ENCODE measurements at places on chromosomes 13 and 19.
A peak's percentile ranks its signal among the peaks of the same experiment; 100 is the strongest.

- DNase-seq = peak; percentile 67
Observed at GRCh38 chr19:10112895-10113591, 1.6 kb downstream of the P2RY11 start.

DNA sequence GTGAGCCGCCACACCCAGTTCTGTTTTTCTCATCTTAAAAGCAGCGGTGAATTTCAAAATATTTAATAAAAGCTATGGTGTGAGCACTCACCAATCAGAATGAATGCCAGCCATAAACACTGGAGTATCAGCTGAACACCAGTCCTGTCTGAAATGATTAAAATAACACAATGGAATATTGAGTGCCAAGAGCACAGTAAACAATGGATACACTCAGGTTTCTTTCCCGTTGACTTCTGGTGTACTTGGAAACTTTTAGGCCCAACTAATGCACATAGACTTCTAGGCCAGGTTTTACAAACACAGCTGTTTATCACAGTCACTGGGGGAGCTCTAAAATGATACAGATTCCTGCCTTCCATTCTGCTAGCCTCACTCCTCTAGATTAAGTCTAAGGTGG, 68.3 kb downstream of the SLC6A16 start:
- DNase-seq = no peak

- DNase-seq = no peak
Observed at GRCh38 chr13:26054896-26055295, 3.1 kb upstream of the SHISA2 start.

DNA sequence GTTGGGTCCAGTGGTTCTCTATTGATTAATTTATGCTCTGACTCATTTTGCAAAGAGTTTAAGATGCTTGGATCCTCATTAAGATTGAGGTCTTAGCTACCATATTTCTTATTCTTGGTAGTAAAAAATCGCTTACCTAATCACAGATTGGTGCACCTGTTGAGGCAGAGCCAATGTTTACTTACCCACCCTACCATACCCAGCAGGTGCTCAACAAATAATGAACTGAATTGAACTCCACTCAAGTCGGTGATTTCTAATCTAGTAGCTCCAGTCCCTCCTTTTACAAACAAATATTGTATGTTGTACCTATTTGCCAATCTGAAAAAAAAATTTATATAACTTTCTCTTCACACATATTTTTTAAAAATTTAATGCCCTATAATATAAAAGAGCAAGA, 361.0 kb downstream of the FGF14 start:
- DNase-seq = no peak

GRCh38 chr13:34358811-34359513, 541.0 kb downstream of the RFC3 start:
- DNase-seq = no peak

DNA sequence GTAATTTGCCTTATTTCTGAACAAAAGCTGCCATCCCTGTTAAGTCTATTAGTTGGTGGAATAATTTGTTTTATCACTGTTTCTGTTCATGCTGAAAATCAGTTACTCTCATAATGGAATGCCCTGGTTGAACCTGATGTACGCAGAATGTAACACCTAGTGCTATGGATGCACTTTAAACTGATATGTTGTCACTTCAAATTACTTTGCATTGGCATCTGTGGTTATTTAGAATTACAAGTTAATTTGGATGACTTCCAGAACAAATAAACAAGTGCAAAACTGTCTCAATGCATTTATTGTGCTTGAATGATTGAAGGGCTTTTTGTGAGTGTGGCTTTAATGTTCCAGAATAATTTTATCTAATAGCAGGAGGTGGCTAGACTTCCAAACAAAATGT, 368.2 kb upstream of the SLITRK5 start:
- DNase-seq = no peak

GRCh38 chr19:33771384-33772101, 25.1 kb upstream of the KCTD15 start:
- peak; percentile 87 for DNase-seq

DNA sequence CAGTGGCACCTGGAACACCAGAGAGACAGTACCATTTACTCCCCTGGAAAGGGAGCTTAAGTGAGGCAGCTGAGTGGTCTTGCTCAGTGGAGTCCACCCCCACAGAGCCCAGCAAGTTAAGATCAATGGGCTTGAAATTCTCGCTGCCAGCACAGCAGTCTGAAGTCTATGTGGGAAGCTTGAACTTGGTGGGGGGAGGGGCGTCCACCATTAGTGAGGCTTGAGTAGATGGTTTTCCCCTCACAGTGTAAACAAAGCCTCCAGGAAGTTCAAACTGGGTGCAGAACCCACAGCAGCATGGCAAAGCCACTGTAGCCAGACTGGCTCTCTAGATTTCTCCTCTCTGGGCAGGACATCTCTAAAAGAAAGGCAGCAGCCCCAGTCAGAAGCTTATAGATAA, 30.3 kb upstream of the CEACAM4 start:
- DNase-seq = no peak

GRCh38 chr13:55705526-55705925, 1435.2 kb upstream of the PRR20A start:
- no peak for DNase-seq

DNA sequence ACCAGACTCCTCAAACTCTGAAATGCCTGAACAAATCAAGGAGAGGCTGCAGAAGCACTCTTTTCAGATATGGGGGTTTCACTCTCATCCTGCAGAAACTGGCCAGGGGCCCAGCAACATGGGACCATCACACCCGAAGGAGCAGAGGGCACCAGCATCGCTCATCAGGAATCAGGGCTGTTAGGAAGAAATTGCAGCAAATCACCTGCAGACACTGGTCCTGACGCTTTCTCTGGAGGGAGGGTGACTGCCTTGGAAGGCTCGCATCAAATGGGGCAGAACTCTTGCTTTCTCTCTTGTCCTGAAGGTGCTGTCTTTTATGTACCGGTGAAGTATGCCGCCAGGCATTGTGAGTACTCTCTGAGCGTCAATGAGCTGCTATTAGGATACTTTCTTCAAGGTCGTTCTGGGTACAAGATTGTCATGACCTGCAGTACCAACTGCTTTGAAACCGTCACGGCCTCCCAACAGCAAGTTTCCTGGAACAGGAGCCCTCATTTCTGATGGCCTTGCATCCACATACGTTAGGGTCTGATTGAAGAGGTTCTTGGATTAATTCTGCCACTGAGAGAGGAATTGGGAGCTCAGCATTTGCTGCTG, 155.7 kb upstream of the SOX1 start:
- no peak for DNase-seq

DNA sequence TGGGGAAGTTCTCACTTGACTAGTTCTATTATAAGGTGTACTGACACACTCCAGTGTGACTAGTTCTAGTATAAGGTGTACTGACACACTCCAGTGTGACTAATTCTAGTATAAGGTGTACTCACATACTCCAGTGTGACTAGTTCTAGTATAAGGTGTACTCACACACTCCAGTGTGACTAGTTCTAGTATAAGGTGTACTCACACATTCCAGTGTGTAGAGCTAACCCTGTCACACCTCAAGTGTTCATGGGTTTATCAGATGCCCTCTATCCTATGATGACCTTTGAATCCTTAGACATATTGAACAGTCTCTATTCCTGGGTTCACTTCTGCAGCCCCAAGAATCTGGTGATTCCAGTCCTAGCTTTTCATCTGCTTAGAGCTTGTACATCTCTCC, 54.6 kb upstream of the MYO16 start:
- no peak for DNase-seq

DNA sequence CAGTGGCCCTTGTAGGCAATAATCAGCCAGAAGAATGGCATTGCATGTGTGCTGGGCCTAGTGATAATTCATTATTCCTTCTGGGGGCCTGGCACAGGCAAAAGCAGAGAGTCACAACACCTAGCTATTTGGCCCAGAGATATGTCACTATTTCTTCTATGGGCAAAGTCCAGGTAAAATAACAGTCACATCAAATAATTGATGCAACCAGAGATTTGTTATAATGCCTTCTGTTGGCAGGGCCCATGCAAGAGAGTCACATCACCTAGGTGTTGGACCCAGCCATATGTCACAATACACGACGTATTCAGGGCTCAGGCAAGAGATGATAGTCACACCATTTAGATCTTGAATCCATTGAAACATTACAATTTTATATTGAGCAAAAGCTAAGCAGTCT, 66.1 kb downstream of the ZNF726 start:
- no peak for DNase-seq

GRCh38 chr13:45349438-45349837, 8.5 kb upstream of the TPT1 start:
- no peak for DNase-seq

DNA sequence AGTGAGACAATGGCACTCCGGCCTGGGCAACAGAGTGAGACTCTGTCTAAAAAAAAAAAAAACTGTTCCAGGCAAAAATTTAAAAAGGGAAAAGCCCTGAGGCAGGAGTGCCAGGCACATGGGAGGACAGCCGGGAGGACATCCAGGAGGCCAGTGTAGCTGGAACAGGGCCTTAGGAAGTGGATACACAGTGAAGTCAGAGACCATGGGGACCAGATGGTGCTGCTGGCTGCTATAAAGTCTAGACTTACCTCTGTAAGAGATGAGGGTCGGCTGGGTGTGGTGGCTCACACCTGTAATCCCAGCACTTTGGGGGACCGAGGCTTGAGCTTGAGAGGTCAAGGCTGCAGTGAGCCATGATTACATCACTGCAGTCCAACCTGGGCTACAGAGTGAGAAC, 15.0 kb downstream of the HAS1 start:
- no peak for DNase-seq

DNA sequence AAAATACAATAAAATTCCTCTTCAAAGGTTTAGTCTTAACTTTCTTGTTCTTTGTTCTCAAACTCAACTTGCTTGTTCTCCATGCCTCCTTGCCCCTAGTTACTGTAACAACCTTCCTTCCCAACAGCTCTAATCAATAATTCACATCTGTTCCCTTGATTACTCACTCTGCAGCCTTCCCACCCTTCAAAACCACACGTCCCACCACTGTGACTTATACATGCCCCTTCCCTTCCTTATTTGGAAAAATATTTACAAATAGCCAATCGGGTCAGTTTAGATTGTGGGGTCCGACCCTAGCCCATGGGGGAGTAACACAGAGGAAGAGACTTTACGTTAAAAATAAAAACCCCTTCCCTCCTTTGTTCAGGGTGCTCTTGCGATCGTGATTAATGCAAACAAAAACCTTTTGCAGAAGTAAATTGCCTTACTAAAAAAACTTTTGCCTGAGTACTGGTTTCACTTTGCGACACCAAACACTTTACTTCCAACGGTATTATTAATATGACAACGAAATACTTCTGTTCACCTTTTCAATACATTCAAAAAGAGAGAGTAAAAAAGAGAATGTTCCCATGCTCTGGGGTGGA, 512 bp upstream of the ZNF93 start:
- DNase-seq = peak; percentile 93

DNA sequence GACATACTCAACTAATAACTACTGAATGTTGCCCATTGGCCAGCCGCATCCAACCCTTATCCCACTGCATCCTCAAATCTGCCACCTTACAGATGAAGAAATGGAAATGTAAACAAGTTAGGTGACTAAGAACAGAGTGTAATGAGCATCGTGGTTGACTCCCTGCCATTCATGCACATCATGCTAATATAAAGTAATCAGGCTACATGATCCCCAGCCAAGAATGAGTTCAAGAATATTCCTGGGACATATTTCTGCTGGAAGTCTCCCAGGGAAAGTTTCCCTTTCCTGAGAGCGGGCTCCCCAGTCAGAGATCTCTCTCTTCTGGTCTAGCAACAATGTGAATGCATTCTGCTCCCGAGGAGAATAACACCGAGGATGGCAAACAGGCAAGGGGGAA, 55.9 kb upstream of the SERP2 start:
- no peak for DNase-seq

DNA sequence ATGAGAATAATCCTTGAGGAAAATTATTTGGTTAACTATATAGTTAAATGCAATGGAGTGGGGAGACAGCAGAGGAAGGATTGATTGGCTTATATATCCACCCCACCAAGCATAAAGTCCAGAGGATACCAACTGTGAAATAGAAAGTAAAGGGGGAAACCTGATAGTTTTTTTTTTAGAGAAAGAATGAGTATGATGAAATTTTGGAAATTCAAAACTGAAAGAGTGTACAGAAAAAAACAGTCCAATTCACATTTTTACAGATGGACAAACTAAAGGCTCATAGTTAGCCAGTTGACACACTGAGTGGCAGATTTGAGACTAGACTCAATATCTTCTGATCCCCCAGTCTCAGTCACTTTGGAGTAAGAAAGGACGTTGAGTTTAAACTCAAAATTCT, 51.1 kb downstream of the FNDC3A start:
- DNase-seq = peak; percentile 38

DNA sequence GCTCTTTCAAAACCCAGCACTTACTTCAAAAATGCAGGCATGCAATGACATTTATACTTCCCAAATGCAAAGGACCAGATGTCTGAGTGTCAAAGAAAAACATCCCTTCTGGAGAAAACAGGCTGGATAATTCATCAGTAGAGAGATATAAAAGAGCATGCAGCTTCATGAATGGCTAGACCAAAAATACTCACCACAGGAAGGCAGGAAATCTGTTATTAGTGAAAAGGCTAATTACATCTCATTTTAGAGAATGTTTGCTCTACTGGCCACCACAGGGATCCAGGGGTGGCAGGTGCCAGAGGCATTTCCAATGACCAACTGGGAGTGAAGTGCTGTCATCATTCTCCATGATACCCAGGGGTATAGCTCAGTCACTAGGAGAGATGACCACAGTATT, 106.5 kb downstream of the LHFPL6 start:
- no peak for DNase-seq

GRCh38 chr13:75326173-75327134, 155.5 kb downstream of the TBC1D4 start:
- peak; percentile 92 for DNase-seq

GRCh38 chr19:1155352-1156304, 18.4 kb downstream of the SBNO2 start:
- DNase-seq = no peak

DNA sequence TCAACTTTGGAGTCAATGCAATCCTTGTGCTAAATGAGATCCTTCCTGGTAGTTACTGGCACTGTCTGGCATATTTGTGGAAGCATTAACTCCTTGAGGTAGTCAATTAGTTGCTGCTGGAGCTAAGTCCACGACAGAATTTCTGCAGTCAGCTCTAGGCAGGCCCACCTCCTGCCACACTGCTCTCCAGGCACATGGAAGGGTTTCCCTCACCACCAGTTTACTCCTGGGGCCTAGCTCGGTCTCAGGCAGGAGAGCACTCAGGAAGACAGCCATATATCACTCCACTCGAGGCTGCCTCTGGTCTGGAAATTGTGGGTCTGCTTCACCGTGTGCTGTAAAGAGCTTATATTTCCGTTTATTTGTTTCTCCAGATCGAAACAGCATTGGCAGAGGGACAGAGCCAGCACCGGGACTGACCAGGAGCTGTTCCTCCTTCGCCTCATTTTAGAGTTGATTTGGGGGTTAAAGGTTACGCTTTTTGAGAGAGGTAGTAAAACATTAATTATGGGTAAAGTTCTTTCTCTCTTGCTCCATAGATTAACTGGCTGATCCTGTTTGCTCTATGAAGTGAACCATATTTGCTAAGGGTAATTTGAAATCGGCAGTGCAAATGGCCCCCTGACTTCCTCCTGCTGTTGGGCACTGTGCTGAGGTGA, 20.6 kb upstream of the GTF3A start:
- DNase-seq = no peak

All from OCI-M1 (cell line).